Stimulated activated CD8-positive, alpha-beta memory T cell treated with anti-CD3 and anti-CD28 coated beads, Interleukin-2, amount 100 ng/mL, for 1 hour (primary cell): ENCODE measurements at places on chromosomes 4 and X.

GRCh38 chr4:38150766-38151165, 190.6 kb downstream of the PTTG2 start:
- no peak for DNase-seq

GRCh38 chr4:17771284-17771908, 10.0 kb downstream of the FAM184B start:
- no peak for DNase-seq

- no peak for DNase-seq
These were observed 792 bp downstream of the SLC10A4 start for GRCh38 chr4:48483777-48484493.

DNA sequence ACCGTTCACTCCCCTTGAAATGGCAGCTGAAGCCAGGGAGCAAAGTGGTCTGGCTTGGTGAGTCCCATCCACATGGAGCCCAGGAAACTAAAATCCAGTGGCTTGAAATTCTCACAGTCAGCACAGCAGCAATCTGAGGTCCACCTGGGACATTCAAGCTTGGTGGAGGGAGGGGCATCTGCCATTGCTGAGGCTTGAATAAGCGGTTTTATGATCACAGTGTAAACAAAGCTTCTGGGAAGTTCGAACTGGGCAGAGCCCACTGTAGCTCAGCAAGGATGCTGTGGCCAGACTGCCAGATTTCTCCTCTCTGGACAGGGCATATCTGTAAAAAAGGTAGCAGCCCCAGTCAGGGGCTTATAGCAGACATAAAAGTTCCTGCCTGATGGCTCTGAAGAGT, 15.5 kb upstream of the FAAH2 start:
- DNase-seq: no peak

DNA sequence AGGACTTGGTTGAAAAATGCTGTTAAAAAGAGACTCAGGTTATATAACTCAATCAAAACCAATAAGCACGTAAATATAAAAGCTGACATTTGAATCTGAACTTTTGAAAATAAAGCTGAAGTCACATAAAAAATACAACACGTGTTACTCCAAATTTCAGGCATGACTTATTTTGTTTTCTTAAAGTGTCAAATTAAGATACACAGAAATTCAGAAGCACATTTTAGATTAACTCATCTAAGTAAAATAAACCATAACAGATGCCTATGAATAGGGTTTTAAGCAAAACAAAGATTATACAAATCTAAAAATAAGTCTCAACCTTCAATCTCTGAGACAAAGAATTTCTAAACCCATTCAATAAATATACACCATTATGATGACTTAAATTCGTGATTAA, 124.8 kb downstream of the ANTXR2 start:
- no peak for DNase-seq

DNA sequence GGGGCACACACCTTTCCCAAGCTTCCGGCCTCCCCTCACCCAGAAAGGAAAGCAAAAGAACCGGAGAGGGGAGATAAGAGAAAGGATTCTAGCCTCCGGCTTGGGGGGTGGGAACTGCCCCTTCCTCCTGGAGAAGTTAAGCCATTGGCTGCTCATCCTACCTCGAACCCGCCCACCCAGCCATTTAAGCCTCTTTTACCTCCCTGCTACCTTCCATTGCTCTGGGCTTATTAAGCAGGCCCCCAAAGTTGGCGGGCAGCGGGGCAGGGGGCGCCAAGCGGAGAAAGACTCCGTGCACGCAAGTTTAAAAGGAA, 2.3 kb downstream of the MAML3 start:
- DNase-seq: peak; percentile 45

DNA sequence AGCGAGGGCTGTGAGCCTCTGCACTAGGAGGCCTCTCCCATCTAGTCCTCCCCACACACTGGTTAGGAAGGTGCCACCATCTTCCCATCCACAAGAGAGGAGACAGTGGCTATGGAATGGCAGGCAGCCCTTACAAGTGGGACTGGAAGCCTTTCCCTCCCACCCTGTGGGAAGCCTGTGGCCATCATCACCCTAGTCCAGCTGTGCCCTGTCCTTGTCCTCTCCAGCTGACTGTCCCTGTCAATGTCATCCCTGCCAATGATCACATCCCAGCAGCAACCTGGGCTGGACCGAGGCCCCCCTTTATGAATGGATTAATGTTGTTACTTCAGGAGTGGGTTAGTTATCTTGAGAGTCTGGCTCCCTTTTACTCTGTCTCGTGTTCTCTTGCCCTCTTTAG, 52.8 kb downstream of the NYX start:
- no peak for DNase-seq

GRCh38 chr4:154612472-154613414, at the start of gene FGG:
TSS of gene FGG (minus strand) at chr4:154612656. CDS start at chr4:154612609, 47 bp downstream.
- DNase-seq: no peak

DNA sequence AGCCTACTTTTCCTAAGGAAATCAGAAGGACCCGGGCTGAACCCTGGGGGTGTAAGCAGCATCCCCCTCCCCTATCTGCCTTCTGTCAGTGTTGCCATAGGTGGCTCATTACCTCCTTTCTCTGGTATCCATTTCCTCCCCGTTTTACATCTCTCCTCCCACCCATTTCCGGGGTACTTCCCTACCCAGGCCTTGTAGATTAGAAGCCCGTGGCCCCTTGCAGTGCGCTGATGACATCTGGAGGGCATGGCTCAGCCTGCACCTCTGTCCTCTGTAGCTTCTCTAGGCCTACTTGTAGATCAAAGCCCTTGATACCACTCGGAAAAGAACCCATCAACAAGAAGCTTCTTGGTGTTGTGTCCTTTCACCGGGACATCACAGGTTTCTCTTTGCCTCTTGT, 71.8 kb downstream of the NBDY start:
- DNase-seq: no peak
